ENCODE measurements at places on chromosomes 7 and 10.

- DNase-seq, result no peak
Measured at GRCh38 chr7:92730808-92731207, 105.6 kb downstream of the CDK6 start.

DNA sequence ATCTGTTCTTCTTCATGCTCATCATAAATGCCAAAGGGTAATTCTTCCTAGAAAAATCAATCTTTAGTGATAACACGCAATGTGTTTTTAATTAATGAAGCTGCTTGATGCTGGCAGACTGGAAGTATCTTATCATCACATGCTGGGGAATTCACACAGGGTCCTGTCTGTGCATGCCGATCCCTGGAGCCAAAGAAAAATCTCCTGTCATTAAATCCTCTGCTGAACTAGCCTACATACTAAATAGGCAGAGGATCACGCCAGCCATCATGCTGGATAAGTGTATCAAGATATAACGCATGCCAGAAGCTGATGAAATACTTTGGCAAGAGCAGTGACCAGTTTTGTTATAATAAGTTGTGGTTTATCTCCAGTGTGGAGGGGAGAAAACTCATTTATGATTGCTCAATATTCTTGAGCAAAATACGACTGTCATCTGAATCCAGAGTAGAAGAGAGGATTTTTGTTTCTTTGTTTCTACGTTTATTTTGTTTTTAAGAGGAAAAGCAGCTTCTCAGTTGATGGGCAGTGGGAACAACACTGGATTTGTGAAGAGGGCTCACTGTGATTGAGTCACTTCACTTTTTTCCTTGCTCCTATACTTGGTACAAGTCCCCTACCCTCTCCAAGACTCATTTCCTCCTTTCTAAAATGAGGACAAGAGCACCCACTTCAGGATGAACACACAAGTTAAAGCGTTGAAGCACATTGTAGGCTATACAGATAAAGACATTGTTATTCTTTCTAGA, 649.1 kb downstream of the TNS3 start:
- peak; percentile 95 for DNase-seq

DNA sequence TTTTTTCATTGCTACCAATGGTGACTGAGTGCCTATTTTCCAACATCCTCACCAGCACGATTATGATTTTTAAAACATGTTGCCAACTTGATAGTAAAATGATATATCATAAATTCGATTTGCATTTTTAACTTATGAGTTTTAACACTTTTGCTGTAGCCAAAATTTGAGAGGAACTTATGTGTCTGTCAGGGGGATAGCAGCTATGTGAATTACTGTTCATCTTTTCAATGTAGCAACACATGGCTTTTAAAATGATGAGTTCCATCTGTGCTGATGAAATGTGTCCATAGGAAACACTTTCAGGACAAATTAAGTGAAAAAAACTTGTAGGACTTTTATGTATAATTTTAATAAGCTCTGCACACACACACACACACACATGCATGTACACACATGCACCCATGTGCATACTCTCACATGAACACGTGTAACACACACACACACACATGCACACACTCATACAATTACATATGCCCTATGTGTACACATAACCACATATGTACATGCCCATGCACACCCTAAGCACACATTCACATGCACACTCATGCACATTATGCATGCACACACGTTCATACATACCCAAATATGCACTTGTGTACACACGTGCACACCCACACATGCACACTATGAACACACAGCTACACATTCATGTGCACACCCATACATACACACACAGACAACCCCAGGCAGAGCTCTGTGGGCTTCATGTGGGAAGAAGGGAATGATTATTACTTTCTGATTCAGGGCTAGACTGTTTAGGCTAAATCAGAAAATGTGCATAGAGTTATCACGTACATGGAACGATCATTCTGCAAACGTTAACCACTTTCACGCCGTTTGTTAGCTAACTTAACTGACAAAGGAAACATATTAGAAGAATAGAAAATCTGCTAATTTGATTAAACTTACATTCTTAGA, 68.9 kb downstream of the C10orf143 start:
- DNase-seq, result no peak

- DNase-seq, result peak; percentile 6
Measured at GRCh38 chr7:7895754-7896153, 72.8 kb upstream of the GLCCI1 start.

DNA sequence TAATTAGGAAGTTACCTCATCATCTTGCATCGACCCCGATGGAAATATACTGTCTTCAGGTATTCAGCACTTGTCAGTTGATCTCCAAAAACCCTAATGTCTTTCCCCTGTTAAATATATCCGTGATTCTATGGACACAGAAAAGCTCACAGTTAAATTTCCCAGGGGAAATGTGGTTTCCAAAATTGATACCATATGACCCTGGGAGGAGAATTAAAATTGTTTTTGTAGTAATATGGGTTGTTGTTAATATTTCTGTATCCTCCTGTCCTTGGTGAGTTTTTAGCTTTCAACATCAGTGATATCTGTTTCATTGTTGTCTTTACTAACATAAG, 132.1 kb downstream of the CELF2 start:
- no peak for DNase-seq

GRCh38 chr10:44930904-44931620, 19.9 kb downstream of the TMEM72 start:
- no peak for DNase-seq

DNA sequence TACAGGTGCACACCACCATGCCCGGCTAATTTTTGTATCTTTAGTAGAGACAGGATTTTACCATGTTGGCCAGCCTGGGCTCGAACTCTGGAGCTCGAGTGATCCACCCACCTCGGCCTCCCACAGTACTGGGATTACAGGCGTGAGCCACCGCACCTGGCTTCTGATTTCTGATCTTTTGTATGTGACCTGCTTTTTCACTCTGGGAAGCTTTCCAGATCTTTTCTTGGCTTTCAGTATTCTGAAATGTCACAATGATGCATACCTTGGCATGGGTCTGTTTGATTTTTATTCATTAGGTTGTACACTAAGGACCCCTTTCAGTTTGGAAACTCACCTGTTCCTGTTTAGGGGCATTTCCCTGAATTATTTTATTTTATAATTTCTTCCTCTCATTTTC, 41.6 kb downstream of the PROSER2 start:
- DNase-seq, result no peak

DNA sequence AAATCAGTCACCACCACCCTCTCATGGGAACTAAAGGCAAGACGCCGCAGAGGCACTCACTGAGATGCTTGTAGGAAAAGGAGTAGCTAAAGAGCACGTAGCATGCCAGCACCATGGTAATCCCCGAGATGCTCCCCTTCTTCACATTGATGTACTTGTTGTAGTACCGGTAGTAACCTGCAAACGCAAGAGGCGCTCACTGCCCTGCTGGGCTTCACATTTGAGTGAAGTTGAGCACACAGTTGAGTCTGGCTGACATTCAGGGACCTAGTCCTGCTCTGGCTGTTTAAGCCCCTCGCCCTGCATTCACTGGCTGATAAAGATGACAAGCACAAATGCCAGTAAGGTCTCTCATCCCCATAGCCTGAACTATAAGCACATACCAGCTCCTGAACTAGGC, 6.9 kb downstream of the ATP5MF start:
- DNase-seq, result peak; percentile 36

GRCh38 chr10:101835362-101835761, 8.2 kb downstream of the KCNIP2 start:
- DNase-seq, result no peak

GRCh38 chr10:108561649-108562048, 1361.7 kb downstream of the XPNPEP1 start:
- no peak for DNase-seq

DNA sequence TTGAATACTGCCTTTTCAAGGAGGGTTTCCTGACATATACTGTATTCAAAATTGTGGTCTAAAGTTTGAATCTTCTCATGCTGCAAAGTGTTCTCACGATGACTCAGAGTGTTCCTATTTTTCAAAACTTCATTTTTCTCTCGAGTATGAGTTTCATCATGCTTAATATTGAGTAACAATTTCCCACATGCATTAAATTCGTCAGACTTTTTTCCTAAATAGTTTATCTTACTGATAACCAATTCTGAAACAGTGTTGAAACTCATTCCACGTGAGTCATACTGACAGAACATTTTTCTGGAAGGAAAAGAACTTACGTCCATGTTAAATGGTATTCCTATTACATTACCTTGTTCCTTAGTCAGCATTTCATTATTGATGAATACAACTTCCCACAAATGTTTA, 44.1 kb downstream of the ZNF33B start:
- peak; percentile 65 for DNase-seq

DNA sequence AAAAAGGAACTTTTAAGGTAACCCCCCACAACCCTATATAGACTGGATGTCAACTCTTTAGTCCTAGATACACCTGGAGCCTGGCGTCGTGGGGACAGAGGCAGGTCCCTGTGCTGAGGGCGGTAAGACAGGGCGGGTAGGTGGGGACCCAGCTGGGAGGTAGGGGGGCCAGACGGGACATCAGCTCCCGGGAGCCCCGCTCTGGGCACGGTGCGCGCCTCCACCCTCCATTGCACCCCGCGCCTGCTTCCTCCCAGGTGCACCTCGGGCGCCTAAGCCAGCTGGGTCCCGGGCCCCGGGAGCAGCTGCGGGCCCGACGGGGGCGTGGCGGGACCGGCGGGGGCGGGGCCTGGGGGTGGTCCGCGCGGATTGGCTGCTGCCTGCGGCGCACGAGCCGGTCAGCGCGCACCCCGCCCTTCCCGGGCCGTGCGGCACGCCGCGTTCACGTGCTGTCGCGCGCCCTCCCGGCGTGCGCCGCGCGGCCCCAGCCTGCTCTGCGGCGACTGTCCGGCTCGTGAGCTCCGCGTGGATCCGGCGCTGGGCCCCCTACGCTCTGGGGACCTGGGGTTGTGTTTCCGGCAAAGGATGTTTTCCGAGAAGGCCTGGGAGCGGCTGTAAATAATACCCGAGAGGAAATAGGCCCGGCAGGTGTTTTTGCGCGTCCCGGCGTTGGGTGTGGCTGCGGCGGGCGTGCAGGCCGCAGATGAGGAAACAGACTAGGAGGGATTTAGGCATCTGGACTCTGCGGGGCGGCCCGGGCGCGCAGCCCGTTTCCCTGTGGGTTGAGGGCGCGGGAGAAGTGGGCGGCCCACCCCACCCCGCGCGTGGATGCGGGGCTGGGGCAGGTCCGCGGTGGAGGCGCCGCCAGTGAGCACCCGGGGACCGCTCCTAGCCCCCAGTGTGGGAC, 39.1 kb upstream of the PFKFB3 start:
- DNase-seq, result peak; percentile 89

- no peak for DNase-seq
Measured at GRCh38 chr10:23421397-23421796, 17.5 kb upstream of the OTUD1 start.

DNA sequence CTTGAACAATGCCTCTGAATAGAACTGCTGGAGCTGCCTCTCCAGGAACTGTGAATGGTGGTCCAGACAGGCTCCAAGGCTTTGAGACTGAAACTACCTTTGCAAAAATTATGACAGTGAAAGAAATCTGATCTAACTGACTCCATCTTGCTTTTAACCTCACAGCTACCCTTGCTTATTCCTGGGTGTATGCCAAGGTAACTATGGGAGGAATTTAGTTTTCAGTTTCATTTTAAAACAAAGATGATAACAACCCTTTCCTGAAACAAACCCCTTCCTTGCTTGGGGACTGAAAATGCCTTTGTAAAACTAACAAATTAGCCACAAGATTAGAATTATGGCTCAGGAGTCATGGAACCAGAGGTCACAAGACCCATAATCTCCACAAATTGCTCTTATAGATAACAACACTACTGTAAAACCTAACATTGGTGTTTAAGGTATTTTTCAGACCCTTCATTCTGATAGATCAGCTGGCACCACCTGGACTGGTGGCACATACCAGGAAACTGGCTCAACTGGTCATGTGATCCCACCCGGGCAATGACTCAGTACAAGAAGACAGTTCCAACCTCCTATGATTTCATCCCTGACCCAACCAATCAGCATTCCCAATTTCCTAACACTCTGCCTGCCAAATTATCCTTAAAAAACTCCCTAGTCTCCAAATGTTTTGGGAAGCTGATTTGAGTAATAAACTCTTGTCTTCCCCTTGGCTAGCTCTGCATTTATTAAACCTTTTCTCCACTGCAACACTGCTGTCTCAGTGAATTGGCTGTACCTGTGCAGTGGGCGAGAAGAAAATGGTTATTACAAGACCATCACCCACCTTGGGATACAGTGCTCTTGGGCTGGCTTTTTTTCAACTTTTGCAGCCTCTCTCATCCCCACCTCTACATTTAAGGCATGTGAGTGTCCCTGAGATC, 608.1 kb downstream of the TYW1 start:
- no peak for DNase-seq

GRCh38 chr10:62019685-62020359, 118.3 kb downstream of the ARID5B start:
- DNase-seq, result peak; percentile 56

GRCh38 chr7:137110535-137110934, 233.0 kb downstream of the PTN start:
- peak; percentile 64 for DNase-seq

- DNase-seq, result no peak
Measured at GRCh38 chr7:128931190-128931798, 6.4 kb upstream of the IRF5 start.

DNA sequence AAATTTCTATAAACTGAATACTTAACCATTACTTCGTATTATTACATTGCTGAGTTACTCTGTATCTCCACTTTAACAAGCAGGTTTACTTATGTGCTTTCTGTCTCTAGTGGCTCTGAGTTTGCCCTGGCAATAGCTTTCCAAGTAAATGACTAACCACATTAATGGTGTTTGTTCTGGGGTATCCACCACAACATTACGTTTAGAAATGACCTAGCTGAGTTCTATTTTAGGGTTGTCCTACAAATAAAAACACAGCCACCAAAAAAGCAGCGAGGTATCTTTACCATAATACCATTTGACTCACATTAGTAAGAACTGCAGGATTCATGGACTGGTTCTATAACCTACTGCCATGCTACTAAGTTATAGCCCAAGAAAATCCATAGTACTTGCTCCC, 83.1 kb downstream of the HIBADH start:
- no peak for DNase-seq

DNA sequence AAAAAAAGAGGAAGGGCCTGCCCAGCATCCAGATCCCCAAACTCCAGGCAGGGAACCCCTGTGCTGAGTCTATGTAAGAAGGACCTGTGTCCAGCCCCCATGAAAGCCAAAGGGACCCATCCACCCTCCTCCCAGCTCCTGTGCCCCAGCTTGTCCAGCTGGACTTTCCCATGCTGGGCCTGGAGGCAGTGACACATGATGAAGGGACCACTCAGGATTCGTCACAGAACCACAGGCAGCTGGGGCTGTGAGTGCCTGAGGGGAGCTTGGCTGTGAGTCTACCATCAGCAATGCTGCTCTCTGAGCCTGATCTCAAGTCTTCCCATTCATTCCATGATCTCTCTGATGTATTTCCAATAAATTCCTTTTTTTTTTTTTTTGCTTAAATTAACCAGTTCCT, 36.2 kb upstream of the MNX1 start:
- DNase-seq, result peak; percentile 98

DNA sequence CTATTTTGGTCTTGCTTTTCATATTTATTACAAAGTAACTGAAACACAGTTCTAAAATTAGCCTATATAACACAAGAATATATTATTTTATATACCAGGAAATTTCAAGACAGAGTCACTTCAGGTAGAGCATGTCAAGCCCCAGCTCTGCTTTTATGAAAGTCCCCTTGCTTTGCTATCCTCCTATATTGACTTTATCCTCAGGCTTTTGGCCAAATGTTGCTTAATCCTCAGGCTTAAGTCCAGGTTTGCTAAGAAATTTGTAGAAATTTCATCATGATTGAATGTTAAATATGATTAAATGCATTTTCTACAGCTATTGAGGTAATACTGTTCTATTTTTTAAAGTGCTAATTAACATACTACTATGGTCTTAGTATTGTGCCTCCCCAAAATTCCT, 227.6 kb downstream of the FZD1 start:
- no peak for DNase-seq

GRCh38 chr7:51901489-51901840, 584.9 kb upstream of the COBL start:
- no peak for DNase-seq
